ENCODE measurements at places on chromosomes 5 and 9. TPM values are rescaled to one million over a fixed set of nuclear protein-coding genes. Genes with fewer than 3 reads are reported as not detected.

GRCh38 chr9:98201102-98201501, 8.7 kb upstream of the CORO2A start:
- DNase-seq, result no peak

SIMC1 gene
- total RNA-seq, result 35.2 TPM

GRCh38 chr9:109035684-109036423, 22.6 kb upstream of the CTNNAL1 start:
- DNase-seq, result no peak

DNA sequence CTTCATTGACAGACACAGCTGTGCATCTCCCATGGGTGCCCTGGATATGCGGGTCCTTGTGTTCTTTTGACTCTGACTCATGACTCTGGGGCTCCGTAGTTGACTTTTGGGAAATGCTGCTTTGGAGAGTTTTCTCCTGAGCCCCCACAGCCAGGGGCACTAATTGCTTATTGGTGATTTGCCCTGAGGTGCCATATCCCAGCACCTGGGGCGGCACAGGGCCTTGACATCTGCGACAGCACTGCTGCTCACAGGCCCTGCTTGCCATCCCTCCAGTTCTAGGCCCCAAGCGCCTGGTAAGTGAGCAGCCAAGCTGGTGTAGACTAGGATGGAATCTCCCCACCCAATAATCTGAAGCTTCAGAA, 75.1 kb downstream of the AMBP start:
- no peak for DNase-seq

CDH10 gene
- 3.0 TPM for total RNA-seq

GRCh38 chr5:177294632-177295031, 8.9 kb downstream of the RAB24 start:
- no peak for DNase-seq

GRCh38 chr9:105975886-105976645, 281.7 kb downstream of the TMEM38B start:
- DNase-seq, result no peak

IFNA10 gene
- total RNA-seq, result not detected

DOCK2 gene
- total RNA-seq, result 0.66 TPM

- DNase-seq, result no peak
Measured at GRCh38 chr5:118325931-118326330, 662.4 kb downstream of the DTWD2 start.

GRCh38 chr5:179430193-179431175, 85.2 kb upstream of the ADAMTS2 start:
- no peak for DNase-seq

FREM1 gene
- total RNA-seq, result 1.7 TPM

DNA sequence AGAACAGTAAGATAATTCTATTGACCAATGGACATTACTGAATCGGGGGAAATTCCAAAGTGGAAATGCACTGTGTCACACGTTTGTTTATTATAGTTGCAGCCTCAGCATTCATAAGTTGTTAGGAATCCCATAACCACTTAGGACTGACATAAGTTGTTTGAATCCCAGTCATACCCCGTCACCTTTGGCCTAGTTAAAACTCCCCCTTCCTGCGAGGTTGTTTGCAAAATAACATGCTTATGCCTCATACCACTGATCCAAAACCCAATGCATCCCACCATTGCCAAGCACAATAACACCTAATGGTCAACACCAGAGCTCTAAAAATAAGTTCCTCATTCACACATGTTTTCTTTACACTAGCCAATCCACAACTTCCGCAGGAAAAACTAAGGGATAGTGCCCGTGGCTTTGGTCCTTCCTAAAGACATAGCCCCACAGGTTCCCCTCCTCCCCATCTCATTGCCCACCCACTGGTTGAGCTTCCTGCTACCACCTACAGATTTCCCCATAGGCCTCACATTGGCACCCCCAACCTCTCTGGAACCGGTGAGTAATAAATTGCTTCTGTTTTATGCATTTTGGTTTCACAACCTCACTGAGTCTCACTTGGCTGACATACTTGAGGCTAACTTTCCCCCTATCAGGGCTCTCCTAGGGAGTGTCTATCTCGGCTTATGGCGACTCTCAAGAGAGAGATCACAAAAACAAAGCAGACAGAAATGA, 42.3 kb upstream of the MUSK start:
- DNase-seq, result no peak

Measured in glutamatergic neuron (in vitro differentiated cells).